Fibroblast of the aortic adventitia (primary cell): ENCODE measurements at places on chromosomes 6 and 20. TPM values are rescaled to one million over a fixed set of nuclear protein-coding genes. Genes with fewer than 3 reads are reported as not detected.

HLA-C gene
- total RNA-seq, result 26.3 and 159 TPM in 2 replicates

RGS17 gene
- total RNA-seq, result 7.8 and 38.1 TPM in 2 replicates

PXMP4 gene
- total RNA-seq, result 2.7 and 7.6 TPM in 2 replicates

WFDC10B gene
- total RNA-seq, result not detected in 2 replicates

CCNC gene
- 52.4 and 58.0 TPM in 2 replicates for total RNA-seq

SNAI1 gene
- 1.1 and 2.7 TPM in 2 replicates for total RNA-seq

PLN gene
- total RNA-seq, result 0.27 and 0.98 TPM in 2 replicates

ZNF311 gene
- 1.3 and 2.5 TPM in 2 replicates for total RNA-seq
